ENCODE measurements at places on chromosomes 2 and 18.

DNA sequence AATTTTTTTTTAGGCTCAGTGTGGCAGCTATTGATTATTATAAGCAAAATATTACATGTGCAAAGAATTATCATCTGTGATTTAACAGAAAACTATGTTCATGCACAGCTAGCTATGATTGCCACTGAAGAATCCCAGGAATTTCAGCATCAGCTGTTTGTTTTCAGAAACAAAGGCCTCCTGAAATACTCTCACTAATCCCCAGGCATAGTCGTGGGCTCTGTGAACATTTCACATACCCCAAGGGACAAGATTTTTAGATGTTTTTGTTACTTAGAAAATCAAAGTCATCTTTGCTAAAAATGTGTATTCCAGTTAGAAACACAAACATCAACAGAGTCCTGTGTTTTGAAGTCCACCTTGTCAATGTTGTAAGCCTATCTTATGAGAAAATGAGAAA is 156.1 kb downstream of the MYO1B start:
- DNase-seq = no peak

- no peak for DNase-seq
These were observed 156.3 kb downstream of the CABLES1 start for GRCh38 chr18:23291456-23292205.

DNA sequence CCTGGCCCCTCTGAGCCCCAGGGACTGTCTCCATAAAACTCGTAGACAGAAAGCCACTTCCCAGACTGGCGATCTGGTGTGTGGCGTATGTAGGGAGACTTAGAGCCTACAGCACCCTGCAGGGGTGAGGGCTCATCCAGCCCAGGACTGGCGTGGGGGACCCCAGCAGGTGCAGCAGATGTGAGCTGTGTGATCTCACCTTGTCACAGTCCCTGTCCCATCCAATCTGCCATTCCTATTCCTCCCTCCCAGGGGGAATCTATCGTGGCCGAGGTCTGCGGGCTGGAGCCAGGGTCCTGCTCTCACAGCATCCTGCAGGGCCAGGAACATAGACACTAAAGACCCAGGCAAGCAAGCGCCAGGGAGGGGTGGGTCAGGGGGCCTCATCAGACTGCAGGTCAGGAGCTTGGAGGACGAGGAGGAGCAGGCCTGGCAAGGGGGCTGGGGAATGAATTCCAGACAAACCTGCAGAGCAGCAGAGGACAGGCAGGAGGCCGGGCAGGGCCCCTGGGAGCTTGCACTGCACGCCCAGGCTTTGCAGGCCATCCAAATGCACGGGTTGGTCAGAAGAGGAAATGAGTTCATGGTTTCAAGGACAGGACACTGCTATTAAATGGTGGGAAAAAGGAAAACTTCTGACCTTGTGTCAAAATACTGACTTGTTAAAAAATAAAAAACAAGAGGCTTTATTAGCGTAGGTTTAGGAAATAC is 32.5 kb downstream of the HS6ST1 start:
- DNase-seq = no peak

- no peak for DNase-seq
These were observed 2.5 kb downstream of the COL3A1 start for GRCh38 chr2:188976545-188977268.

GRCh38 chr2:29995241-29995640 is 73.9 kb upstream of the ALK start:
- no peak for DNase-seq

DNA sequence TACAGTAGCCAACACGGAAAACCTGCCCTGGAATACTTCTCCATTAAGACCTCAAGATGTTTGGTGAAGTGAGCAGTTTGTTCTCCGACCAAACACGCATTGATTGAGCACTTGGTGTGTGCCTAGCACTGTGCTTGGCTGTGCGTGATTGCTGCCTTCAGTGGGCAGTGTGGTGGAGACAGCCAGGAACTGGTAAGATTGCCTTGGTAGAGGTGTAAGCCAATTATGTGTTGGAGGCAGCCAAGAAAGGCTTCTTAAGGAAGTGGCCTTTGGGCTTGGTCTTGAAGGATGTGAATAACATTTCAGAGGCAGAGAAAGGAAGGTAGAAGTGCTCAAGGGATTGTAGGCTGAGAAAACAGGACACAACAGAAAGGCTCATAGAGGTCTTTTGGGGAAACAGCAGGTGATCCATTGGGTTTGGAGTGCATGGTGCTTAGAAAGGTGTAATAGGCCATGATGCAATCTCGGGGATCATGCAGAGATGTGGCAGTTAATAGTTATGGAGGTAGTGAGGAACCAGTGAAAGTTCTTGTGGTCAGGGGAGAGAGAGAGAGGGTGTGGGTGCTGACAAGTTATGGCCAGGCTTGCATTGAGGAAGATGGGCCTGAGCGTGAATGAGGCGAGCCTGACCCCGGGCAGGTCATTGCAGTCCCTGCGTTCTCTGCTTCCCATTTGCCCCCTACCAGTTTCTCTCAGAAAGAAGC is 6.3 kb downstream of the B3GNT2 start:
- DNase-seq = no peak

GRCh38 chr18:59582395-59582794 is 114.8 kb downstream of the CCBE1 start:
- no peak for DNase-seq
